ENCODE measurements at places on chromosomes 6 and 20.

- no peak for DNase-seq
Observed at GRCh38 chr20:2248837-2249236, 47.0 kb upstream of the TGM3 start.

DNA sequence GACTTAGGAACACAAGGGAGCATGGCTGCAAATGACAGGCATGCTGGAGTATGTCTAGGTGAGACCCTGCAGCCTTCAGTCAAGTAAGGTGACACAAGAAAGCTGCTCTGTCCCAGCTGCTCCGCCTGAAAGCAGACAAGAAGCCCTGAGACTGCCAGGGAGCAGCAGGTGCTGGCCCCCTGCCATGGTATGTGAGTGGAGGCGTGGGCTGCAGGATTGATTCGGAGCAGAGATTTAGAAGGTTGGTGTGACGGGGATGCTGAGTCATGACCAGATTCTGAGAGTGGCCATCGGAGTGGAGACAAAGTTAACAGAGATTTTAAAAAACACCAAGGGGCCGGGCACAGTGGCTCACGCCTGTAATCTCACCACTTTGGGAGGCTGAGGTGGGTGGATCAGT lies 17.8 kb downstream of the LRP11 start:
- DNase-seq, result no peak

DNA sequence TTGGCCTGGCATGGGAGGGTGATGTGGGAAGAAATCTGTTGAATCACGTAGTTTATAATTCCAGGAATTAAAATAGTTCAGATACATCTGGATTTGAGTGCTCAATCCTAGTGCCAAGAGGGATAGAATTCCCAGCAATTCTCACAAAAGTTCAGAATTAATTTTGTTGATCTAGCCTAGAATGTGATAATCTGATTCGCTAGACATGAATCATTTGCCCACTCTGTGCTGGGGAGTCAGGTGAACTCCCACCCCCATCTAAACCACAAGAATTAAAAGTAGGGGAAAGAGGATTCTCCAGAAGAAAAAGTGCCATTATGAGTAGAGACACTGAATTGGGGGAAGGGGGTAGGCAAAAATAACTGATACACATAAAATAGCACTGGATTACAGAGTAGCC lies 85.0 kb downstream of the LIN28B start:
- no peak for DNase-seq

GRCh38 chr20:36214684-36215256 lies 21.5 kb upstream of the AAR2 start:
- DNase-seq, result no peak

- no peak for DNase-seq
Observed at GRCh38 chr6:136318676-136319075, 29.0 kb upstream of the BCLAF1 start.

GRCh38 chr6:79862126-79862525 lies 85.2 kb downstream of the ELOVL4 start:
- no peak for DNase-seq

DNA sequence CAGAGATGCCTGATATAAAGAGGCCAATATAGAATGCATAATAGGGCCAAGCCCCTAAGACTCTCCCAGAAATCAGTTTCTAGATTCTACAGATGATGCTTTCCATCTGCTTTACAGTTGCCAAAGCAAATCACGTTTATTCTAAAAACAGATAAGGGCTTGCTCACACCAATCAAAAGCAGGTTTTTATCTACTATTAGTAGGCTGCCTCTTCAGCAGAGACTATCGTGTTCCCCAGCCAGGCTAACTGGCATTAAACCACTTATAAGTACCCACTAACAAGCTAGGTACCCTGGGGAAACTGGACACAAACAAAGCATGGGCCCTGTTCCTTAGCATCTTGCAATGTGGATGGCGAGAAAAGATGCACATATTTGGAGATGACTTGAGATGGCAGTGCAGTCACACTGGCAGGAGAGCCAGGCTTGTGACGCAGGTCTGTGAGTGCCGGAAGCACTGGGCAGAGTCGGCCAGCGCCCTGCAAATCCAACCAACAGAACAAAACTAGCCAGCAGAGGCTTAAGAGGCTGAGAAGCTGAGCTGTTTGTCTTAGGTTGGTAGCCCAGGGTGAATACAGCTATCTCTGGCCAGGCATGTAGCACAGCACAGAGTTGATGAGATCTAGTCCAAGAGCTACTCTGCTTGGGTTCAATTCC lies 73.4 kb downstream of the GFOD1 start:
- no peak for DNase-seq

- DNase-seq, result no peak
Observed at GRCh38 chr20:49882171-49882970, 33.0 kb downstream of the SPATA2 start.

- no peak for DNase-seq
Observed at GRCh38 chr6:162538643-162539064, 188.9 kb downstream of the PRKN start.

GRCh38 chr6:26550250-26550993 lies 12.3 kb downstream of the HMGN4 start:
- DNase-seq, result no peak

DNA sequence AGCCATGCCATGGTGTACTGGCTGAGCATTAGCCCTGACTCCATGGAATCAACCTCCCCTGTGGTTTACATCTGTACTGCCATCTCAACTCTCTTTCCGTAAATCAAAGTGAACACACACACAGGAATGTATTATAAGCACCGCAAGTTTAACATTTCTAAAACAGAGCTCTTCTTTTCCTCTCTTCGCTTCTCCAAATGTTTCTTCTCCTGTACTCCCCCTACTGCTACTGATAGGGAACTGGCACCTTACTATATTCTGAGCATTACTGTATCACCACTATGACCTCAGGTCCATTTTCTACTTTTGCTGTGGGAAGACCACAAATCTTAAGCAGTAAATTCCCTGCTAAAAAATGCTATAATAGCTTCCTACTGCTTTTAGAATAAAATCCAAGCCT lies 101.2 kb downstream of the NUS1 start:
- no peak for DNase-seq

GRCh38 chr6:111243095-111243494 lies 155.8 kb downstream of the SLC16A10 start:
- no peak for DNase-seq

DNA sequence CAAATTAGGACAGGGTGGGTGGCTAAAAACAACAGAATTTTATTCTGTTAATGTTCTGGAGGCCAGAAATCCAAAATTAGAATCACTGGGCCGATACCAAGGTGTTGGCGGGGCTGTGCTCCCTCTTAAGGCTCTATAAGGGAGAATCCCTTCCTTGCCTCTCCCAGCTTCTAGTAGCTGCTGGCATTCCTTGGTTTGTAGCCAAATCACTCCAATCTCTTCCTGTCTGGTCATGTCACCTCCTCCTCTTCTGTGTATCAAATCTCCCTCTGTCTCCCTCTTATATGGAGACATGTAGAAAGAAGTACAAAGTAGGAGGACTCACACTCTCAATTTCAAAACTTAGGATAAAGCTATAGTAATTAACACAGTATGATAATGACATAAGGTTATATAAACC lies 102.9 kb upstream of the SIRPA start:
- no peak for DNase-seq

- no peak for DNase-seq
Observed at GRCh38 chr6:15349379-15349778, 103.5 kb downstream of the JARID2 start.

DNA sequence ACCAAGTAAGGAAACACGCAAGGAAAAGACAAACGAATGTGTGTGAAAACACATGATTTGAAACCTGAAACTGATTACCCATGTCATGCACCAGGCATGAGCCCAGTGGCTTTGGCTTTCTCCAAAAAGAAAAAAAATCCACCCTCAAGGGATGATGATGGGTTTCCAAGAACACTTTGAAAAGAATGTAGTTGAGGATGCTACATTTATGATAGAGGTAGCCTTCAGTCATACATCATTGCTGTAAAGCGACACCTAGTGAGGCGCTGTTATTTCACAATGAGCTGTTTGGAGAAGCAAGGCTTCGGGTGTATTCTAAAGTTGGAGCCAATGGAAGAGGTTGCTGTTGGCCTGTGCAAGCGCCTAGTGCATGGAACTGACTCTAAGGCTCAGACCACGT lies 124.9 kb downstream of the SCML4 start:
- no peak for DNase-seq

- no peak for DNase-seq
Observed at GRCh38 chr20:56762401-56762800, 133.3 kb downstream of the TFAP2C start.

- no peak for DNase-seq
Observed at GRCh38 chr20:17676942-17677341, 5.1 kb downstream of the RRBP1 start.

DNA sequence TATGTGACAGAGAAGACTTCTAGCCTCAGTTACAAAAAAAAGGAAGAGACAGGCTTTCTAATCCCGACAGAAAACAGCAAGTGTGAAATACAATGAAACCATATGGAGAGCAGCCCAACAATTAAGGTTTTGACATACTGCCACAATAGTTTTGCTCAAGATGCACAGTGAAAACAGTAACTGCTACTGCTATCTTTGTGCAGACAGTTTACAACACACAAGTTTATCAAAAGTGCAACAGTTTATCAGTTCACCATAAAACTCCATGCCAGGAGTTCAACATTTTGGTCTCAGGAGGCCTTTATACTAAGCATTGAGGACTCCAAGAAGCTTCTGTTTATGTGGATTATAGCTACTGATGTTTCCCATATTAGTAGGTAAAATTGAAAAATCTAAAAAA lies 37.6 kb downstream of the GOPC start:
- no peak for DNase-seq

- DNase-seq, result no peak
Observed at GRCh38 chr20:64224351-64225170, 31.0 kb upstream of the PCMTD2 start.

- DNase-seq, result no peak
Observed at GRCh38 chr6:14001329-14002012, 76.7 kb downstream of the RNF182 start.

GRCh38 chr20:24971376-24972101 lies 21.0 kb downstream of the APMAP start:
- no peak for DNase-seq

DNA sequence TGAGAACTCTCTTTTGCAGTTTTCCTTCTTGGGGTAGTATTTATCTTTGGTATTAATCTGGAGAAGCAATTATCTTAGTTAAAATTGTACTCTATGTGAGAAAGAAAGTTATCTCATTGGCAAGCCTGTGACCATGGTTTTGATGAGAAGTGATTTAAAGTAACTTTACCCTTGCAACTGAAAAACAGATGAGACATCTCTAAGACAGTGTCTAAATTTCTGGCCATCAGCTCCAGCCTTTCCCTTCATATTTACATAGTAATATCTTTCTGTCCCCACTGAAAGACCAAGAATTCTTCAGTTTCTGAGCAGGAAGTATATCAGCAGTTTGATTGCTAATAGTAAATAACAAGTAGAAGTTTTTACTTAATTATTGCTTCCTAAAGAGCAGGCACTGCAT lies 386.1 kb upstream of the SYNCRIP start:
- no peak for DNase-seq

GRCh38 chr20:62593616-62594015 lies 48.7 kb upstream of the SLCO4A1 start:
- DNase-seq, result no peak

DNA sequence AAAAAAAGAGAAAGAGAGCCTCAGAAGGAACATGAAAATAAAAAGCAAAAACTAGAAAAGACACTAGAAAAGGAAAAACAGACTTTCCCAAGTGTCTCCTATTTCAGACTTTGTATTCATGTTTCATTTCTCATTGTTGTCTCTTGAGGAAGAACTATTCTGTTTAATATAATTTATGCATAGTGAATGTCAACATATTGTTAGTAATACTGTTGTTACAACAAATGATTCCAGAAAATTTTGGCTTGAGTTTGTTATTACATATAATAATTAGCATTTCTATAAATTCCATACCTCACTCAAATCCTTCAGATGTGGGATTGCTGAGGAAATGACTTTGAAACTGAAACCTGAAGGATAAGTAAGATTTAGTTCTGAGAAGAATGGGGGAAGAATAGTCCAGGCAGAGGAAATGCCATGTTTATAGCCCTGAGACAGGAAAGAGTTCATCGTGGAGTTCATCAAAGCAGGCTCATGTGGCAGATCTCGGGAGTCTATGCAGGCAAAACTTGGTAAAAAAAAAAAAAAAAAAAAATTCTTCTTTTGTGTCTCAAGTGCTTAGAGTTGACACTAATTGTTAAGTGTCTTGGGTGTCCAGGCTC lies 53.1 kb upstream of the EIF2S2 start:
- DNase-seq, result no peak

DNA sequence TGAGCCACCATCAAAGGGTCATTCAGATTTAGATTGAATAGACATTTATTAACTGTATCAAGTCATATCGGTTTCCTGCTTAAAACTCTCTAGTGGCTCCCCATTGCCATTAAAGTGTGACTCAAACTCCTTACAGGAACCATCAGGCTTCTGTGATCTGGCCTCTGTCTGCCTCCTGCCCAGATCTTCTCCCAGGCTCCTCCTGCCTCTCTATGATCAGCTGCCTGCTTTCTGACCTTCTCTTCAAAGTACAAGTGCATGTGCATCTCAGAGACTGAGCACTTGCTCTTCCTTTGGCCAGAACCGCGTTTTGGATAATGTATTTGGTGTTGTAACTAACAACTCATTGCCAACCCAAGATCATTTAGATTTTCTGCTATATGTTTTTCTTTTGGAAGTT lies 52.7 kb downstream of the IL20RA start:
- no peak for DNase-seq

GRCh38 chr6:133359256-133359655 lies 118.1 kb downstream of the EYA4 start:
- no peak for DNase-seq

DNA sequence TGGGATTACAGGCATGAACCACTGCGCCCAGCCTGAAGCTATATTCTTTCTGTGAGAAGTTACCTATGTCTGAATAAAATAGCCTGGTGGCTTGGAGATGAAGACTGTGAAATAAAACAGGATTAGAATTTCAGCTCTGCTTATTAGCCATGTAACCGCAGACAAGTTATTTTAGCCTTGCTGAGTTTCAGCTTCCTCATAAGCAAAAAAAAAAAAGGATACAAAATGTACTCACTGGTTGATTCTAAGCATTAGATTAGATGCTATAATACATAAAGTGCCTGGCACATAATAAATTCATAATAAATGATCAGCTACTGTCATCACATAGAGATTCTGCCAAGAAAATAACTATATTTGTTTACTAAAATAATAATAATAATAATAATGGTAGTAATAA lies 98.8 kb downstream of the EPB41L2 start:
- DNase-seq, result no peak

- no peak for DNase-seq
Observed at GRCh38 chr20:59143326-59143725, 20.3 kb upstream of the ZNF831 start.

GRCh38 chr6:25548451-25548850 lies 103.6 kb upstream of the SCGN start:
- no peak for DNase-seq
